ENCODE measurements at places on chromosomes 6 and 20.

DNA sequence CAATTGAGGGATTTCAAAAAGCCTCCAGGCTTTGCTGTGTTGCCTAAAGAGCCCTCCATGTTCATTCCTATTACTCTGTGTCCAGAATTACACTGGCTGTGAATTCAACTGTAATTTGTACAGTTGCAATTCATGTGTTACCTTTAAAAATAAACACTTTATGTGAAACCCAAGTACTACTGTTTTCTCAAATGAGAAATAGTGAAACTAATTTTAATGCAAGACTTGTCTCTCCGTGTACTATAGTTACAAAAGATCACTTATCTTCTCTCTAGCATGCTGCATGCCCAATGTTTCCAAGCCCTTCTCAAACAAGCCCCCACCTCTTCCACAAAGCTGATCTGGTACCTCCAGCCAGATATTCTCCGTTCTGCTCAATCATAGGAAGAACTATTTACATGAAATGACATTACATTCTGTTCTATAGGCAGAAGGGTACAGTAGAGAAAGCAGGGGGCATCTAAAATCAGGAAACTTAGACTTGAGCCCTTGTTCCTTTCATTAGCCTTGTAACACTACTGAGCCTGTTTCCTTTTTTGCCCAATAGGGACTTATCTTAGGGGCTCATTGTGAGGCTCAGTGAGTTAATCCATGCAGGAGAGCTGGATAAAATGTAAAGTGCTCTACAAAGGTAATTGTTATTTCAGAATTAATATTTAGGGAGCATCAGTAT is 12.3 kb upstream of the COL9A1 start:
- DNase-seq: no peak

DNA sequence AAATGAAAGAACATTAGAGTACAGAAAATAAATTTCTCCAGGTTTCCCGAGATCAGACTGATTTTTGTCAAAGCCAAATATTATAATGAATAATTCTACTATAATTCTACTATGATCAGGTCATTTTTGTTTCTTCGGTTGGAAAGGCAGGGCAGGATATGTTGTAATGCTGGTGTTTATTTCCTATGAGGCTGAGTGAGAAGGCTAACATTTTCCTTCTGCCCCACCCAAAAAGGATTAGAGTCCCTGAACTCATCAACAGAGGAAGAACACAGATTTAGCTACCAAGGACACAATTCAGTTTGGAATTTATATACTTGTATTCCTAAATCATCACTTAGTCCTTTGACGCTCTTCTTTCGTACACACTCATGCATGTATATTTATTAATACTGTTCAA is 318.9 kb downstream of the SYNE1 start:
- DNase-seq: no peak

- DNase-seq: no peak
These were observed 44.5 kb downstream of the NCOA7 start for GRCh38 chr6:125835221-125835744.

DNA sequence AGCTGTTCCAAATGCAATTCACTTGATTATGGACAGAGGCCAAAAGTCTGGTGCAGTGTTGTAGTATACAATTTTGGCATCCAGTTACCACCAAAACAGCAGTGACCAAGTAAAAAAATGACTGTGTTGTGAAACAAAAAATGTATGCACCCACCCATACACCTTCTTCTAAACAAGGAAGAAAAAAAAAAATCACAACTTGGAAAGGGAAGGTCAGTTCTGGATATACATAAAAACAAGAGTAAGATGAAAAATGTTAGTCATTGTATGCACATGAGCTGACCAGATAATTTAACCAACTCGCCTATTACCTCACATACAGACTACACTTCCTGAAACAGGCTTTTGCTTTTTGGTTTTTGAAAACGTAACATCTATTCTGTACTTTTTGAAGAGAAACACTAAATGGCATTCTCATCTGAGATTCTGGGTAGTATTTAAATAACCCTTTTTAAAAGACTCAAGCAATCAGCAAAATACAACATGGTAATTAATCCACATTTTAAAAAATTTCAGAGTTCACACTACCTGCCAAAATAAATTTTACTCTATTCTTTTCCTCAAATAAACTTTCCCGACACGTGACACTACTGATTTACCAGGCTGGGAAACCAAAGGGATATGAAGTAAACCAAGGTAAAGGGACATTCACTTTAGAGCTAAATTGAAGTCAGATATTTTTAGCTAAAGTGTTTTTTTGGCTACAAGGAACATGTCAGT is 141.6 kb upstream of the SHLD1 start:
- DNase-seq: no peak

- DNase-seq: no peak
These were observed 65.9 kb downstream of the PTPN1 start for GRCh38 chr20:50575865-50576720.

All from stimulated activated CD8-positive, alpha-beta memory T cell treated with anti-CD3 and anti-CD28 coated beads, Interleukin-7, amount 100 ng/mL, for 48 hours (primary cell).